Activated naive CD4-positive, alpha-beta T cell (primary cell): ENCODE measurements at places on chromosomes 3 and 15.

GRCh38 chr15:89999676-90000185 lies 1.4 kb upstream of the ZNF710 start:
- no peak for DNase-seq

DNA sequence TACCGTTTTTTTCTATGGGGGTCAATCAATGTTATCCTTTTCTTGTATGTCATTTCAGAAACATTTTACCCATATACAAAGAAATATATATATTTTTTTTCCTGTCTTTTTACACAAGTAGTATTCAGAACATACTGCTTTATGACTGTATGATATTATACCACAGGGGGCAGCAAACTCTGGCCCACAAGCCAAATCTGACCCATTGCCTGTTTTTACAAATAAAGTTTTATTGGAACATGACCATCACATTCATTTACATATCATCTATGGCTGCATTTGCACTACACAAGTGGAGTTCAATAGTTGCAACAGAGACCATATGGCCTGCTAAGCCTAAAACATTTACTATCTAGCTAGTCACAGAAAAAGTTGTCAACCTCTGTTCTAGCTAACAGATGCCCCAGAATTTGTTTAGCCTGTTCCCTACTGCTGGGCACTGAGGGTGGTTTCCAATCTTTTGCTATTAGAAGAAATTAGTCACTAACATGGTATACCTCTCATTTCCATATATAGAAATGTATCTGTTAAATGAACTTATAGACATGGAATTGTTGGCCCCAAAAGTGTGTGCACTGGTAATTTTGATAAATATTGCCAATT lies 57.7 kb downstream of the BFSP2 start:
- no peak for DNase-seq

DNA sequence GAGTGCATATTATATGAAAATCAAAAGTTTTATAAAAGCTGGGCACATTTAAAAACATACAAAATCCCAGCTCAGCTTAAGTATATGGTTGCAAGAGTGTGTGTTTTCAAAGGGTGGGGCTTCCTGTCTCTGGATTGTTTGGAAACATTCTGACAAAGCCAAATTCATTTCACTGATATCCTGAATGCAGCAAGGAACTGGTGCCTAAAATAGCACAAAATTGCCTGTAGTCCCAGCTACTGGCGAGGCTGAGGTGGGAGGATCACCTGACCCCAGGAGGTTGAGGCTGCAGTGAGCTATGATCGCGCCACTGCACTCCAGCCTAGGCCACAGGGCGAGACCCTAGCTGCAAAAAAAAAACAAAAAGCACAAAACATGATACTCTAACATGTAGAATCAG lies 13.0 kb upstream of the TJP1 start:
- no peak for DNase-seq

- DNase-seq, result no peak
These were observed 193.7 kb upstream of the CFAP20DC start for GRCh38 chr3:59243476-59243875.

GRCh38 chr3:13308380-13308801 lies 111.7 kb downstream of the NUP210 start:
- DNase-seq, result no peak
